CD4-positive, CD25-positive, alpha-beta regulatory T cell (primary cell): ENCODE measurements at places on chromosomes 3 and 15. TPM values are rescaled to one million over a fixed set of nuclear protein-coding genes. Genes with fewer than 3 reads are reported as not detected.

GRCh38 chr3:71064291-71064955, 519.1 kb downstream of the FOXP1 start:
- DNase-seq, result peak; percentile 83
- H3K27me3 ChIP-seq, result no peaks in the 10 kb centered on the region
- H3K27ac ChIP-seq, result peak overlapping the region; percentile 96
- peaks cover 87% of the 10 kb centered on the region for H3K4me1 ChIP-seq

DNA sequence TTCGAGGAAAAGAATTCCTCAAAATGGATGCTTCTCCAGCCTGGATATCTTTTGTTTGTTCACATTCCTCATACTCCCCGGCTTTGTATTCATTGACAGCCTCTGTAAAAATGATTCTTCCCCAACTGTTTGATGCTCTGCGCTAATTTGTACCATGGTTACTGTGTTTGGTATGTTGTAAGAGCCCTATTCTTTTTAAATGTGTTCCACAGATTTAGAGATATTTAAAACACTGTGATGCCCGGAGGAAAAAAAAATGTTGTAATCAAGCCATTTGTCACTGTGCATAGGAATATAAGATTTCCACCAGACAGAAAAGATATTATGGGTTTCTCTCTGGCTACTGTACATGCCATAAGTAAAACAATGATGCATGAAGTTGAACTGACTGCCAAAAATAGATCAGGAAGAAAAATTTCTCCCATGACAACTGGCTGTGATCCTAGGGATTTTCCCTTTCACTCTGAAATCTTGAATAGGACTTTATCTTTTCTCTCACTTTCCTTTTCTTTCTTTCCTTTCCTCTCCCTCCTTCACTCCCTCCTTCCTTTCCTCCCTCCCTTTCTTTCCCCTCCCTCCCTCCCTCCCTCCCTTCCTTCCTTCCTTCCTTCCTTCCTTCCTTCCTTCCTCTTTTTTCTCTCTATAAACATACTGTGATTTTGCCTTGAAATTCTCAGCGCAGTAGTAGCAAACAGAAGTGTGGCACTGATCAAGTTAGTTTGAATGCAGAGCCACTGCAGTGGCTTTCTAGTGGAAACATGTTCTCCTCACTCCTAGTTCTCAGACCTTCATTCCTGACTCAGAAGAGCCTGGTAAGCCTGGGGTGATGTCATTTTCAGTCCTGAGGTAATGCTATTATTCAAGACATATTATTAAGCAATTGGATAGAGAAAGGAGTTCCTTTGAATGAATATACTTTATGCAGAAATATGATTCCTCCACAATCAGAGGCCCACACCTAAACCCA, 254.9 kb upstream of the TBL1XR1 start:
- no peak overlapping the region for H3K4me3 ChIP-seq
- no peak for DNase-seq
- no peak overlapping the region for H3K27ac ChIP-seq
- peaks cover 26% of the 10 kb centered on the region for H3K4me1 ChIP-seq

Gene TMCO5A
- not detected for total RNA-seq

Gene PLXND1
- total RNA-seq, result 11.3 TPM

Gene AHSG
- total RNA-seq, result not detected
